Stomach (tissue), 19 donors: ENCODE measurements at places on chromosomes 12 and 14. TPM values are rescaled to one million over a fixed set of nuclear protein-coding genes. Genes with fewer than 3 reads are reported as not detected.

- peak; percentile 50 for DNase-seq
- H3K36me3 ChIP-seq, result peaks cover 86% of the 10 kb centered on the region
- no peak overlapping the region for H3K27ac ChIP-seq
- no peaks in the 10 kb centered on the region for H3K4me1 ChIP-seq
- no peak overlapping the region for H3K4me3 ChIP-seq
- no peaks in the 10 kb centered on the region for H3K27me3 ChIP-seq
Measured at GRCh38 chr12:122356192-122356635, 66.3 kb downstream of the CLIP1 start.

- no peaks in the 10 kb centered on the region for H3K36me3 ChIP-seq
- H3K4me3 ChIP-seq, result no peak overlapping the region
- H3K27me3 ChIP-seq, result no peaks in the 10 kb centered on the region
- H3K4me1 ChIP-seq, result no peaks in the 10 kb centered on the region
- DNase-seq, result no peak
- no peak overlapping the region for H3K27ac ChIP-seq
Measured at GRCh38 chr12:65266408-65266807, 12.1 kb upstream of the MSRB3 start.

GRCh38 chr12:128408669-128409068 is 141.7 kb downstream of the TMEM132C start:
- no peak for DNase-seq
- peaks cover 10% of the 10 kb centered on the region for H3K27me3 ChIP-seq
- H3K4me3 ChIP-seq, result no peak overlapping the region
- no peaks in the 10 kb centered on the region for H3K36me3 ChIP-seq
- H3K4me1 ChIP-seq, result no peaks in the 10 kb centered on the region

GRCh38 chr12:79932357-79932756 is 2.5 kb downstream of the PPP1R12A start:
- H3K4me3 ChIP-seq, result peak overlapping the region; percentile 90
- peaks cover 57% of the 10 kb centered on the region for H3K4me1 ChIP-seq
- no peaks in the 10 kb centered on the region for H3K36me3 ChIP-seq
- H3K27ac ChIP-seq, result no peak overlapping the region
- DNase-seq, result no peak

- H3K4me1 ChIP-seq, result no peaks in the 10 kb centered on the region
- DNase-seq, result no peak
- H3K27me3 ChIP-seq, result no peaks in the 10 kb centered on the region
- H3K27ac ChIP-seq, result no peak overlapping the region
Measured at GRCh38 chr12:97223419-97223818, 239.2 kb upstream of the RMST start.

DNA sequence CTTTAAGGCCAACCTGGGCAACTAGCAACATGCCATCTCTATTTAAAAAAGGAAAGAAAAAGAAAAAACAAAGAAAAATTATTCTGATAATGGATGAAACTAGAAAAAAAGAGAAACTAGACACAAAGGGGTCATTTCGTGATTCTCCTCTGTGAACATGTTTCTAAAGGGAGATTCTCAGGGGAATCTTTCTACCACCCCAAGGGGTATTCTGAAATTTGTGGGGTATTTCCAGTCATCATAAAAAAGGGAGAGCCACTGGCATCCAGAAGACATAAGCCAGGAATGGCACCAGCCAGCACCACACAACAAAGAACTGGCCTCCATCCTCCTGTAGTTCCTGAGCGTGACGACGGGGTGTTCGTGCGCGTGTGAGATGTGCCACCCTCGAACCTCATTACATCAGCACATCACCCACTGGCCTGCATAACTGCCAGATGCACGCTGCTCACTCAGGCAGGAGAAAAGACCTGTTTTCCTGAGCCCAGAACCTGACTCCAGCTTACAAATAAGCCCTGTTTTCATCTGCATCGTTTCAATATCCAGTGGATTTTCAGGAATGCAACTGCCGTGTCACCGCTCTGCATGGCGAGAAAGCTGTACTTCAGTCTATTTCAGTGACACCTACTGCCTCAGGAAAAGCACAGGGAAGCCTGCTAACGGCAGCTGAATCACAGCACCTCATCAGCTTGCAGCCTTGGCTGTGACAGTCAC is 23.9 kb downstream of the STX2 start:
- H3K4me1 ChIP-seq, result peaks cover 15% of the 10 kb centered on the region
- peaks cover 20% of the 10 kb centered on the region for H3K36me3 ChIP-seq
- peak; percentile 52 for DNase-seq
- H3K4me3 ChIP-seq, result no peak overlapping the region

PLXNC1 gene
- polyA plus RNA-seq, result 0.46 TPM

ERG28 gene
- polyA plus RNA-seq, result 12.4 TPM

KLRC3 gene
- polyA plus RNA-seq, result not detected

SMCO2 gene
- not detected for polyA plus RNA-seq
